Pons (tissue), 1 donor: ENCODE measurements at places on chromosomes 2 and 18.

DNA sequence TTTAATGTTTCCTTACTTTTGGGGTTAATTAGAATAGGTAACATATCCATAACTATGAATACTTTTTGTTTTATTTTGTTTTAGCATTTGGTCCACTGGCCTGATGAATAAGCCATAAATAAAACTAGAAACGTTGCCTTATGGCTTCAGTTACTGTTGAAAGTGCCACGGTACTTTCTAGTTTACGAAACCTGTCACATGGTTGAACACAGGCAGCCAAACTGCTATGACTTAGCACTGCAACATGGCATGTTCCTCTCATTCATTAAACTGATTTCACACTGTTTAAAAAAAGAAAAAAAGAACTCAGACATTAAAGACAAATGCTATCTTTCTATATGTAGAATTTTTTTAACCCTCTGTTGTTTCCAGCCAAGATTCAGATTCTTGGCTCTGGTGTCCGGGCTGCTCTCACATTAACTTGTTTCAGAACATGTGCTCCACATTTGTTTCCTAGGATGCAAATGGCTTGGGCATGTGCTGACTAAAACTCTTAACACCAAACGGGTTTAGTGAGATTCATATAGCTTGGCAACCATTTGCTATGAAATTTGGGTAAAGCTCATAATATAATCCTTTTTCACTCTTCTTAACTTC lies 323.9 kb upstream of the RND3 start:
- DNase-seq = no peak

DNA sequence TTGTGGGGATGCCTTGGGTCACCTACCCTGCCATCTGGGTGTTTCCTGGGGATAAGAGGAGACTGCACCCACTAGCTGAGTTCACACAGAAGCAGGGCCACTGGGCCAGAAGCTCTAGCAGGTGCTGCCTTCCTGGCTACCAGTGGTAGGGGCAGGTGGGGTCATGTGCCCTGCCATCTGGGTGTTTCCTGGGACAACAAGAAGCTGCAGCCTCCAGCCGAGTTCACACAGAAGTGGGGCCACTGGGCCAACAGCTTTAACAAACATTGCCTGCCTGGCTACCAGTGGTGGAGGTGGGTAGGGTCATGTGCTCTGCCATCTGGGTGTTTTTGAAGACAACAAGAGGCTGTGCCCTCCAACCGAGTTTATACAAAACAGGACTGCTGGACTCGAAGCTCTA lies 282.2 kb upstream of the SYT4 start:
- no peak for DNase-seq

- DNase-seq = no peak
Measured at GRCh38 chr2:1517786-1518185, 104.5 kb downstream of the TPO start.

DNA sequence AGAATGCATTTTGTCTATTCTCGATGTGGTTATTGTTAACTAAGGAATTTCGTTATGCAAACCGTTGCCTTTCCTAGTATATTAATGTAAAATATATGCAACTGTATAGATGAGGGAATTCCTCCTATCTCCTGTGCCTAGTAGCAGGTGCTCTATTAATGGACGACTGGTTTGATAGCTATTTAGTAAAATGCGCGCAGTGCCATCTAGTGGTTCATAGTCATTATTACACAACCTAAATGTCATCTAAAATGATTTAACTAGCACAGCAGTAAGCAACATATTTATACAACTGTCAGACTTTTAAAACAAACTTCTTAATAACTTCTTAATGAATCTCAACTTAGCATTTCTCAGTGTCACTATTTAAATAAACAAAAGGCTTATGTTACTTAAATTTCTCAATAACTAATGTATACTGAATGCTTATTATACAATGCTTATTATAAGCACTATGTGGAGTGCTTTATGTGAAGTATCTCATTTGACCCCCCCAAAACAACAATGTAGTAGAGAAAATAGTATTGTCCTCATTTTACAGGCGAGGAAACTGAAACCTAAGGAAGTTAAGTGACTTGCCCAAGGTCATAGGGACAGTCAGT lies 77.9 kb downstream of the DTNA start:
- peak; percentile 85 for DNase-seq

GRCh38 chr18:44546954-44547353 lies 133.7 kb upstream of the SETBP1 start:
- no peak for DNase-seq

DNA sequence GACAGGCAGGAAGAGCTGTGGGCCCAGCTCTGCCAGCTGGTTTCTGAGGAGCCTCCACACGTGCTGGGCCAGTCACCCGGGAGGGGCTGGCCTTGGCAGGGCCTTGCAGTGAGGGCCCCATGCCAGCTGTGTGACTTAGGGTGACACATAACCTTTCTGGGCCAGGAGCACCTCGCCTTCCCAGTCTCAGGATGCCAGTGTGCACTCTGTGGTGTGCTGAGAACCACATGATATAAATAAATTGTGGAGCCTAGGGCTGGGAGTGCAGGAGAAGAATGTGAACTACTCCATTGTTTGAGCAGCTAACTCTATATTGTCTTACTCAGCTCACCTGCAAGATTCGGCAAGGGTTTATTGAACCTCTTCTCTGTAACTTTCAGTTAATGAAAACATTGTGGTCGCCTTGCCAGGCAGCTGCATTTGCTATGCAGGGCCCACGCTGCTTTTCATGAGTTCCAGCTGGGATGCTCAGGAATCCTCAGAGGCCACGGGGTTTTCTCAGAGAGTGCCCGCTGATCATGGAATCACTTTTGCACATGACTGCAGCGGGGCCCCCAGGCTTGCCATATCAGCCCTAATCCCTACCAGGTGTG lies 222.3 kb downstream of the SH3RF3 start:
- DNase-seq = no peak

- no peak for DNase-seq
Measured at GRCh38 chr2:201378496-201379397, 21.6 kb upstream of the FLACC1 start.

DNA sequence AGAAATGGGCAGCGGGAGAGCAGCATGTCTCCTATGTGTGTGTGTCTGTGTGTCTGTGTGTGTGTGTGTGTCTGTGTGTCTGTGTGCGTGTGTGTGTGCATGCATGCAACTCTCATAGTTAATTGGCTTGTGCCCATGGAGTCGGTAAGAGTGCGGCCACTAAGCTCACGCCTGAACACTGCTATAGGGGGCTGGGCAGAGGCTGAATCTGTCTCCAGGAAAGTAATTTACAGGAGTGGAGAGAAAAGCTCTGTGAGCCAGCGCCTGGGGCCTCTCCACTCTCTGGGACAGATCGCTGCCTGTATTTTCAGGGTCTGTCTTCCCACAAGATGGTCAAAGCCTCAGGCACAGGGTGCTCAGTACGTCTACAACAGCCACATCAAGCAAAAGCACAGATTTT lies 553.4 kb downstream of the TNS1 start:
- no peak for DNase-seq

GRCh38 chr2:121355488-121355887 lies 70.5 kb upstream of the TFCP2L1 start:
- DNase-seq = no peak
